Cerebellum (tissue), 4 donors: ENCODE measurements at places on chromosomes 2 and 18.

DNA sequence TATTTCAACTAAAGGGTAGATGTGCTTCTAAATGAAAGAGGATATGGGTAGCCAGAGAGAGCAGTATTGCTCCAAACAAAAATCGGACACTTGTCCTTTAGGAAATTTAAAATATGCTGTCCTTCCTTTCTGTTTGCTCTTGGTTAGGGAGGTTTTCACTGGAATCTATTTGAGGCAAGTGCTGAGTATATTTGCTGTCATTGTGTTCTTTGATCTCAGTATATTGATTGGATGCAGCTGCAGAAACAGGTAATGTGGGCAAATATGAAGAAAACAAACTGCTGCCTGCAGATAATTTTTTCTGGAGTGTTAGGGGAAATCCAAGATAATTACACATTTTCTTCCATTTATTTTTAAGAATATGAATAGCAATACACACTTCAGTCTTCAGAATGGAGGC is 410.2 kb downstream of the NCKAP5 start:
- DNase-seq, result no peak

- DNase-seq, result no peak
These were observed 4.2 kb upstream of the MYO7B start for GRCh38 chr2:127531221-127531648.

DNA sequence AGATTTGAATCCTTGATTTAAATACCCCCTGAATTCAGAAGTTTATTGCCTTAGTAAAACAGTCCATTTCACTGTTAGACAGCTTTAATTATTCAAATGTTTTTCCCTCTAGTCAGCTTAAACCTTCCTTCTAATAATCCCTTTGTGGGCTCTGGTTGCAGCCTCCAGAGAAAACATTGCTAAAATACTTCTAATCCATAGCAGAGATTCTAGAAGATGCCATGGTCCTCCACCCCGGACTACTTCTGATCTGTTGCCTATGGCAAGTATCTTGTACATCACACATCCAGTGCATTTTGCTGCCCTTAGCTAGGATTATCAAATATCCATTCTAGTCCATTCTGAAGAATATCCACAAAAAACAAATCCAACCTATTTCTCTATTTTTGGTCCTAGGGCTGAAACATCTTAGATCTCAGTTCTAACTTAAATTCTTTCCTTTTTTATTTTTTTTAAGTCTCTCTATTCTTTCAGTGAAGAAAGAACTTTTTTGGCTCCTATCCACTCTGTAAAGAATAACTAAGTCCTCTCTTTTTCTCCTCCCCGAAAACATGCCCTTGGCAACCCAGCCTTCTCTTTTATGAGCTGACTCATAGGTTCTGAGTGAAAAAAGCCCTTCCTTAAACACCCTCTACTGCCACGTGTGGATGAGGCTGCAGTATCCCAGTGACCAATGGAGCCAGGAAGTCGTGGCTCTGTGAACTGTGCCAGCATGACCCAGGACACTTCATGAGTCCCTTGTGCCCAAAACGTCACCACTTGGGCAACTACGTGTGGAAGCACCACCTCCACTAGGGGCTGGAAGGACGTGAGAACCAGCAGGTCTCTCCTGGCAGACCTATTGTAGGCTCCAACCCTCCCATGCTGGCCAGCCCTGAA is 349.8 kb downstream of the TNS1 start:
- DNase-seq, result no peak

DNA sequence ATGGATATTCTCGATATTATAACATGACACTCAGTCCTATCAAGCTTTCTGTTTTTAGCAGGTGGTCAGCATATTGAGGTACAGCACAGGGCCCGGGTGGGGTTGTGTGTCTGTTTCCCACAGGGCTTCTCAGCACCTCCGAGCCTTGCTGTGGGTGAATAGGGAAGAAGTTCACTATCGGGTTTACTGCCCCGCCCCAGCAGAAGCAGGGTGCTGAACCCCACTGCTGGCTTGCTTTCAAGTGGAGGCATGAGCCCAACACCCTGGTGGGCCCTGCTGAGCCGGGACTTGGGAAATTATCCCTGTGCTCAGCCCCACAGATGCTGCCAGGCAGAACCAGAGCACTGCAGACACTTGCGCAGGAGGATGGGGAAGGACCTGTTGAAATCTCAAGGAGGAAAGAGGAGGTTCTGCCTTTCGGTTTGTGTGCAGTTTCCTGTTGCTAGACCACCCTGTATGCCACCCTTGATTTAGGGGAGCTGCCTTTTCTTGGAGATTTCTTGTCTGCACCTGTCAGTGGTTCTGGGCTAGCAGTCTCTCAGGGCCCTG is 270.3 kb upstream of the SALL3 start:
- DNase-seq, result no peak

DNA sequence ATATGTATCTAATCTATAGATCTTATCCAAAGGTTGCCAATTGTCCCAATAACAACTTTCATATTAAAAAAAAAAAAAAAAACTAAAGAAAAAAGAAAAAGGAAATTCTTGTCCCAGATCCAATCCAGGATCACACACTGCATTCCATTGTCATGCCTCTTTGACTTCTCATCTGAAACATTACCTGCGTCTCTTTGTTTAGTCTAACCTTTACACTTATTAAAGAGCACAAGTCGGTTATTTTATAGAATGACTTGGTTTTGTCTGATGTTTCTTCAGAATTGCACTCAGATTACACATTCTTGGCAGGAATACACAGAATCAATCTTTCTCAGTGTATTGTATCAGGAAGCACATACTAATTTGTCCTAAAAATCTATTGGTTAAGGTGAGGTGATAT is 392.5 kb upstream of the KLHL29 start:
- DNase-seq, result no peak

- DNase-seq, result no peak
These were observed 159.4 kb downstream of the TTC27 start for GRCh38 chr2:32787207-32787606.

- no peak for DNase-seq
These were observed 20.3 kb downstream of the MYO1B start for GRCh38 chr2:191265311-191266170.
